ENCODE measurements at places on chromosomes 2 and 18.

GRCh38 chr2:77443076-77443475, 79.1 kb downstream of the LRRTM4 start:
- no peak for DNase-seq

DNA sequence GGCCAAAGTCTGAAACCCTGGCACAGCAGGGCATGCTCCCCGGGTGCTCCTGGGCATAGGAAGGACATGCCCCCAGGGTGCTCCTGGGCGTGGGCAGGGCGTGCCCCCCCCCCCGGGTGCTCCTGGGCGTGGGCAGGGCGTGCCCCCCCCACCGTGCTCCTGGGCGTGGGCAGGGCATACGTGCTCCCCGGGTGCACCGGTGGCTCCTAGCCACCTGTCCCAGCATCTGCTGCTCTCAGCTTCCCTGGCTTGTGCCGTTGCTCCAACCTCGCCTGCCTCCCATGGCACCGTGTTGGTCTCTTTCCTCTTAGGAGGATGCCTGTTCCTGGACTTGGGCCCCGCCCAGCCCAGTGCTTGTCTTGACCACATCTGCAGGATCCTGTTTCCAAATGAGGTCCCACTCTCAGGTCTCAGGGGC, 95.6 kb upstream of the CTDP1 start:
- peak; percentile 39 for DNase-seq

DNA sequence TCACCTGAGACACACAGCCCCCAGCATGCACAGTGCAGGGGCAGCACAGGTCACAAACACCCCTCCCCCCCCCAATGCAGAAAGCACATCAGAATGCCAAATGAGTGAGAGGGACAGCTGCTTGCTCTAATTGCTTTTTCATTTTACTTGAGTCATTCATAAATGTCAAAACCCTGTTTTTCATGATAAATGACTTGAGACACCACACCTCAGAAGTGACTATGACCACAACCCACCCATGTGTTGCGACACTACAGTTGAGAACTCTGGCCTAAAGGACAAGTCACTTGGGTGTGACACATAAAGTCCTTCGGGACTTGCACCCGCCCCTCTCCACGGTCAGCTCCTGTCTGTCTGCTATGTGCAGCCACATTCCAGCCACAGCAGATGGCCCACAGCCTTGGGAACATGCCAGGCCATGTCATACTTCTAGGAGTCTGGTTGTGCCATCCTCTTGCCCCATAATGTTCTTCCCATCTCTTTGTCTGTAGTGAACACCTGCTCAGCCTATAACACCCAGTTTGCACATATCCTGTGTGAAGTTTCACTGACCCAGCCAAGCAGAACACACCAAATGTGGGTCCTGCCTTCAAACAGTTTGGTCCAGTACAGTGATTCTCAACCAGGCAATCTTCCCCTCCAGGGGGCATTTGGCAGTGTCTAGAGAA, 30.2 kb upstream of the RIOK3 start:
- DNase-seq = no peak

- no peak for DNase-seq
Measured at GRCh38 chr2:37326866-37327634, 2.4 kb upstream of the PRKD3 start.

DNA sequence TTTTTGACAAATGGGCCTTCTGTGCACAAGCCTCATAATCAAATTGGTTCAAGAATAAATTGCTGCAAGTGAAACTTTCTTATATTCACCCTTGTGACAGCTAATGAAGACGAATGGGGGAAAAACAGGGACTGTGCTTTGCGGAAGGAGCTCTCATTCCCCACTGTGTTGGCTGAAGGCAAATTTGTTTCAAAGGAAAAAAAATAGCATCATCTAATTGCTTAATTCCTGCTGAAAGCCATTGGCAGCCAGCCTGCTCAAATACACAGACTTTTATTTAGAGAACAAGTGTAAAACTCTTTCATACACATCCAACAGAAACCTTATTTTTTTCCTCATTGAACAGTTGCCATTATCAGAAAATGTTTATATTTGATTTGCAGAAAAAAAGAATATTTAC, 172.3 kb downstream of the ARL6IP6 start:
- DNase-seq = no peak

GRCh38 chr2:84882414-84882738, 1.5 kb upstream of the TRABD2A start:
- DNase-seq = no peak

DNA sequence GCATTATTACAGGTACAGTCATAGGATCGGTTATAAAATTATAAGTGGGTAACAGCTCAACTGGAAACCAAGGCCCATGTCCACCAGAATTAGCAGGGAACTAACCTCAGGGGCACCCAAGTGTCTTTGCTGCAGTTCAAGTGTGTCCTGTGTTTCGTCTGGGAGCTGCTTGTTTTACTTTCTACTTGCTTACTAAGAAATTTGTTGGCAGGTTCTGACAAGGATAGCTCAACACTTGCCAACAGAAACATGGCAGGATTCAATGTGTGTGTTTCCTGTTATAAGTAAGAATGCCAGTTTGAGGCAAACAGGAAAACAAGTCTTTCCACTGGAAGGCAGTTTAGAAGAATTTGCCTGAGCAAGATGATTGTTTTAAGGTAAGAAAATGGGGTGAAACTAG, 104.5 kb downstream of the EPHA4 start:
- no peak for DNase-seq

DNA sequence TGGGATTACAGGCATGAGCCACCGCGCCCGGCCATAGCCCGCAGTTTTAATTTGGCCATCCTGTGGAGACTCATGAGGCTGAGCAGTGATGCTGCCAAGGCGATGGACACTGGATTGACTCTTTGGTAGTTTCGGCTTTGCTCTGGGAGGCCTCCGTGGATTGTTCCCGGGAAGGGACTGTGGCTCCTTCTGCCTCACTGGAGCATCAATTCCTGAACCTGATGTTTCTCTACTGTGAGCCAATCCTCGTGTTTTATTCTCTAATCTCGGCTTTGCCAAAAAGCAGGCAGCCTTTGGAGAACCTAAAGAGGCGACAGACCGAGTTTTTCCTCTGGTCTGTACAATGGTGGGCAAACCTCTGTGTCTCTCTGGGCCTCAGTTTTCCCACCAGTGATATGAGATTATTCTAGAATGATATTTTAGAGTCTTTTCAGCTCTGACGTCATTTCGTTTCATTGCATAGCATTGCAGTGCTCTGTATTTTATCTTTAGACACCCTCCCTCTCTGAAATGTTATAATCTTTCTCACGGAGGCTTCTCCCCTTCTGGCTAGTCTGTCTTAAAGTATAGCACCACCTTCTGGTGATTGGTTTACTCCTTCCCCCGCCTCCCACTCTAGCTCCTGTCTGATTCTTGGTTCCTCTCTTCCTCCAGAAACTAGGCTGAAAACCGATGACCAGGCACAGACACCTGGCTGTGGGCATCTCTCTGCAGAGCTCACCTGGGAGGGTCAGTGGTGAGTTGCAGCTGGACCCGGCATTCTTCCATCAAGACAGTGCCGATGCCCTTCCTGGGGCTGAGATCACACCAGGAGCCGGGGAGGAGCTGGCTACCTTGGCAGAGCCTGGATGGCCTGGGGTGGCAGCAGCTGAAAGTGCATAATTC, 341.3 kb downstream of the MYCN start:
- DNase-seq = peak; percentile 72

DNA sequence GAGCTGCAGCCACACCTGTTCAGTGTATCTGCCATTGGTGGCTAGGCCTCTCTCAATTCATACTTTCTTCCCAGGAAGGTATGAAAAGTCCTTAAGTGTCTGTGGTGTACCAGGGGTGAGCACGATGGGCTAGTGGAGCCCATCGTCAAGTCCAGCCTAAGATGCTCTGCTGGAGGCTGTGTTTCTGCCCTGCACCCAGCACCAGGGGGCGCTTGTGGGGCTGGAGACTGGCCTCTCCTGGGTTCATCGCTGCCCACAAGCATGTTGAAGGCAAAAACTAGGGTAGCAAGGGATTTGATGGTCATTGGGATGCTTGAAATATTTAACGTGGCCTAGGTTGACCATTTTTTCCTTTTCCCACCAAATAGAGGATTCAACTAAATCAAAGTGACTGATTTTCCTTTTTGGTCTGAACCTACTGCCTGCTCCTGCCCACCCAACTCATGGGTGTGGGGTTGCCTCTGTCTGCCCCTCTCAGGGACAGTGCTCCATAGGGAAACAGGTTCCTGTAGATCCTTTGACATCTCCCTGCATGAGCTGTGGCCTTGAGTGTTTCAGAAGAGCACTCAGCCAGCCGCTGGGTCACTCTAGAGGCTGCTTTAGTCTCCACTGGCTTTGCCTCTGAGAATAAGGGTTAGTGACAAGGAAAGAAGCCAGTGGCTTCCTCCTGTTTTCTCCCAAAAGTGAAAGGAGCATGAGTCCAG, 59.0 kb downstream of the TPGS2 start:
- DNase-seq = peak; percentile 79

DNA sequence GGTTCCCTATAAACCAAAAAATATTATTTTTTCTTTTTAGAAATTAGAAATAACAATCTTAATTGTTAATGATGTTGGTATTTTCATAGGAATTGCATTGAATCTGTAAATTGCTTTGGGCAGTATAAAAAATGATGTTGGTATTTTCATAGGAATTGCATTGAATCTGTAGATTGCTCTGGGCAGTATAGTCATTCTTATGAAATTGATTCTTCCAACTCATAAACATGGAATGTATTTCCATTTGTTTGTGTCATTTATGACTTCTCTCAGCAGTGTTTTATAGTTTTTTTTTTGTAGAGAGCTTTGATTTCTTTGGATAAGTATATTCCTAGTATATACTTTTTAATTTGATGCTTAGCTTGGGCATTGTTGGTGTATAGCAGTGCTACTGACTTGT, 82.0 kb upstream of the NT5C1B start:
- DNase-seq = no peak

DNA sequence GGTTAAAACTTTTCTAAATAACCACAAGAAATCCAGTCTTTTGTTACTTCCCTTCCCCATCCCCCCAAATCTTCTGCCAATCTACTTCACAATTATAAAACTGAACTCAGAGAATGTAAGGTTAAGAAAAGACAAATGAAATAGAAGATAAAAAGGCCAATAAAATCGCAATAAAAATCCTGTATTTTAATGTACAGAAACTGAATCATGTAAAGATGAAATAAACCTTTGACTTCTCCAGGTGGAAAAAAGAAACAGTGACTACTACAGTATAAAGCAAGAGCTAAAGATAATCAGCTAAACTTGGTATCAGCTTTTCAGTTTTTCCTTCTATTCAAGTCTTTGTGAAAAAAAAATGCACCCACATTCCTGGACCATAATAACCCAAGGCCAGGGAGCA, 1.7 kb downstream of the SYT4 start:
- no peak for DNase-seq

DNA sequence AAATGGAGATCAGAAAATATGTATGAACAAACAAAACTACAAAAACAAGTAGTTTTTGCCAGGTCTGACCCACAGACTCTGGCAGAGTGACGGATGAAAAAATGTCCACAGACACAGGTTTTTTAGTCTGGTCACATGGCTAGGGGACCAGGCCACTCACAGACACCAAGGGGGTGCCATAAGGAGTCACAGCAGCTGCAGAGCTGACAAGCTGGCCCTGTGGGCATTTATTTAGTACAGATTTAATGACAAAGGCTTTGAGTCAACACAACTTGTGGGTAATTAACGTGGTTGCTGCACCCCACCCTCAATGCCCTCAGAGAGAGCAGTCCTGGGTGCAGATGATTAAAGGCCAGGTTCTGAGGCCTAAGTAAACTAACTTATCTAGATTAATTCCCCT, 76.0 kb downstream of the SH3YL1 start:
- DNase-seq = no peak

DNA sequence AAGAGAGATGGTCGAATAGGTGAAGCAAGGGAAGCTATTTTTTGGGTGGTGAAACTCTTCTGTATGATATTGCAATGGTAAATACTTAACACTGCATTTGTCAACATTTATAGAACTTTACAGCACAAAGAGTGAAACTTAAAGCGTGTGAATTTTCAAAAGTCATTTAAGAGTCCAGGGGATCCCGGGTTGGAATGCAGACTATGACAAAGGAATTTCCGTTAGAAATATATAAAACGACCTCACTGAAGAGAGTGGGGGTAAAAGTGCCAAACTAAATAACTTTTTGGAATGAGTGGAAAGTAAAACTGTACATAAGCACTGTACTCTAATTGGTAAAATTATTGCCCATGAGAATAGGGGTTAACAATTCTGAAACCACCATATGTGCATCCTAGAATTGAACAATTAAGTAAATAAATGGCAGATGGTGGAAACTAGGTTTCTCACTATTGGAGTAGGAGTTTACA, 191.0 kb upstream of the FN1 start:
- no peak for DNase-seq

DNA sequence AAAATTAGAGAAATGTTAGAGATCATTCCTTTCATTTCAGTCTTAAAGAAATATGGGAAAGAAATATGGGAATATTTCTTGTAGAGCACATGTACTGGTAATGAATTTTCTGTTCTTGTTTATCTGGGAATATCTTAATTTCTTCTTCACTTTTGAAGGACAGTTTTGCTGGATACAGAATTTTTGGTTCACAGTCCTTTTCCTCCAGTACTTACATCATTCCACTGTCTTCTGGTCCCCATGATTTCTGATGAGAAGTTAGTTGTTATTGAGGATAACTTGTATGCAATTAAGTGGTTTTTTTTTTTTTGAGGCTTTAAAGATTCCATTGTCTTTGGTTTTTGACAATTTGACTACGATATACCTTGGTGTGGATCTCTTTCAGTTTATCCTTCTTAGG, 11.0 kb downstream of the NEURL3 start:
- no peak for DNase-seq

GRCh38 chr18:54558609-54559585, 32.1 kb upstream of the DYNAP start:
- DNase-seq = peak; percentile 52

- DNase-seq = no peak
Measured at GRCh38 chr2:234448506-234449184, 48.2 kb downstream of the ARL4C start.
